Right cardiac atrium (tissue), 5 donors: ENCODE measurements at places on chromosomes 5 and 9.
A peak's percentile ranks its signal among the peaks of the same experiment; 100 is the strongest.

DNA sequence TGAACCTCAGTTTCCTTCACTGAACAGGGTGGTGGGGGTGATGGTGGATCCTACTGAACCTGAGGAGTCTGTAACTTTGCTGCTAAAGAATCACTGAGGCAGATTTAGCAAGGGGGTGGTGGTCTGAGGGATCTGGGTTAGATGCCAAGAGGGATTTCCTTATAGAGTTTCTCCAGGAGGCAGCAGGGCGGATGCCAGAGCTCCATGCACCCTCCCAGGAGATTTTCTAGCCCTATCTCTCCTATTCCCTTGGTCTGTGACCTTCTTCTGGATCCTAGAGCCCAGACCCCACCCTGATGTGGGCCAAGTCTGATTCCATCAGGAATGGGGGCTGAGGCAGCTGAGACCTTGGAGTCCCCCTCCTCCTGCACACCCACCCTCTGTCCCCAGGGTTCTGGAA is 6.0 kb downstream of the PTGS1 start:
- DNase-seq = no peak

GRCh38 chr9:37026113-37026930 is 7.7 kb downstream of the PAX5 start:
- peak; percentile 53 for DNase-seq

DNA sequence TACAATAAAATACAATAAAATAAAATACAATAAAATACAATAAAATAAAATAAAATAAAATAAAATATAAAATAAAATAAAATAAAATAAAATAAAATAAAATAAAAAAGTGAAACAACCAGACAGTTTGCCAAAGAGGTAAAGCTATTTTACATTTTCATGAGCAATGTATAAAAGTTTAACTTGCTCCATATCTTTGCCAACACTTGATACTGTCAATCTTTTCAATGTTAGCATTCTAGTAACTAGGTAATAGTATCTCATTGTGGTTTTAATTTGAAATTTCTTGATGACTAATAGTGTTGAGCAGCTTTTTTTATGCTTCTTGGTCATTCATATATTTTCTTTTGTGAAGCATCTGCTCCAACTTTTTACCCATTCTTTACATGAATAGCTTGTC is 17.3 kb downstream of the TTC33 start:
- DNase-seq = no peak

DNA sequence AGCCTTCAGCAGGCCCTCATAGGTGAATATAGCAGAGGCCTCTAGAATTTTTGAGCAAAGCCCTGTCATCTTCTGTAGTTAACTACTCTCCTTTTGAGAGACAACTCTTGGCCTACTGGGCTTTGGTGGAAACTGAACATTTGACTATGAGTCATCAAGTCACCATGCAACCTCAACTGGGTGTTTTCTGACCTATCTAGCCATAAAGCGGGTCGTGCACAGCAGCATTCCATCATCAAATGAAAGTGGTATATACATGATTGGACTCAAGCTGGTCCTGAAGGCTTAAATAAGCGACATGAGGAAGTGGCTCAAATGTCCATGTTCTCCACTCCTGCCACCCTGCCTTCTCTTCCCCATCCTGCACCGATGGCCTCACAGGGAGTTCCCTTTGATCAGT is 1115.5 kb downstream of the TAF11L14 start:
- DNase-seq = no peak

GRCh38 chr9:96874947-96875460 is 20.7 kb upstream of the ZNF782 start:
- no peak for DNase-seq

DNA sequence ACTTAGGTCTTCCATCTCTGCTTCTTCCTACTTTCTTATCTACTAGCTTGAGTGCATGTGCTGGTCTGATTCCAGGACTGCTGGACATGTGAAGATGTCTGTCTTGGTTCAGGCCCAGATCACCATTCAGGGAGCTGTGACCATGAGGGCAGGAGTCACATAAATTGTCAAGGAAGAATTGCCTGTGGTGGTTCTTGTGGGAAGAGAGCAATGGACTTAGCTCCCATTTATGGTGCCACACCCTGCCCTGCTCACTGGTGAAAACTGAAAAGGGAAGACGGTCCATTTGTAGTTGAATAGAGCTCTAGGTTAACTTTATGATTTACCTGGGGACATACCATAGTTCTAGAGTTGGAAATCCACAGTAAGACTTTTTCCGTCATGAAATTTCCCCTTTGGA is 244.3 kb upstream of the ZNF608 start:
- DNase-seq = no peak

GRCh38 chr5:172624083-172624995 is 16.7 kb upstream of the NEURL1B start:
- no peak for DNase-seq

DNA sequence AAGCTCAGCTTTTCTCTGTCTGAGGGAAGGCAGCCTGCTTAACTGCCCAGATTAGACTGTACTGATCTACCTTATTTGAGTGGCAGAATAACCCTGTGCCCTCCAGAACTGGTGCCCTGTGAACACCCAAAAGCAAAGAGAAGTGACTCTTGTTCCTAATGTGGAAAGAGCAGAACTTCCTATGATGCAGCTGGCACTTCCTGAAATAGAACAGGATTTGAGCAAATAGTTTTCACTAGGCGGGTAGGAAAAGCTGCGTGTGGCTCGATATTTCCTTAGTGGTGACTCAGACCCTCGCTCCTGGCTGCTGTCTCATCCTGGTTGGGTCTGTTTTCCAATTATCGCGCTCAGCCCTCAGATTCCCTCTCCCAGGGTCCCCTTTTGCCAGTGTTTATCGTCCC is 89.9 kb downstream of the SH3TC2 start:
- peak; percentile 65 for DNase-seq

DNA sequence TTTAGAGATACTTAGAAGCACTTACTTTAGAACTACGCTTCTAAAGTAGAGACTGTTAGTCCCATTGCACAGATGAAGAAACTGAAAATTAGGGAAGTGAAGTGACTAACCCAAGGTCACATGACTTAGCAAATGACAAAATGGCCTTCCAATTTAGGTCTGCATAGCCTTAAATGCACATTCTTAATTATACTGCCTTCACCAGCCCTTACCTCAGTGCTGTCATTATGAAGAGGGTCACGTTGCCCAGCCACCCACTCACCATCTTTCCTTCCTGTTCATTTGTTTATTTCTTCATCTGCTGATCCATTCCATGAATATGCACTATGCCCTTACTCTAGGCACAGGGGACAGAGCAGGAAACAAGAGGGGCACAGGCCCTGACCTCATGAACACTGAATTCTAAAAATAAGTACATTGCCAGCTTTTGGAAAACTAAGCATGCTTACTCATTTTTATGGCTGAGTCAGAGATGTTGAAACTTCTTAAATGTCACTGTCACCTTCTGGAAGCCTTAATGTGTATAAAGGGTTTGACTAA is 8.6 kb downstream of the HAVCR2 start:
- DNase-seq = peak; percentile 20
